ENCODE measurements at places on chromosomes 6 and 20. TPM values are rescaled to one million over a fixed set of nuclear protein-coding genes. Genes with fewer than 3 reads are reported as not detected.

DNA sequence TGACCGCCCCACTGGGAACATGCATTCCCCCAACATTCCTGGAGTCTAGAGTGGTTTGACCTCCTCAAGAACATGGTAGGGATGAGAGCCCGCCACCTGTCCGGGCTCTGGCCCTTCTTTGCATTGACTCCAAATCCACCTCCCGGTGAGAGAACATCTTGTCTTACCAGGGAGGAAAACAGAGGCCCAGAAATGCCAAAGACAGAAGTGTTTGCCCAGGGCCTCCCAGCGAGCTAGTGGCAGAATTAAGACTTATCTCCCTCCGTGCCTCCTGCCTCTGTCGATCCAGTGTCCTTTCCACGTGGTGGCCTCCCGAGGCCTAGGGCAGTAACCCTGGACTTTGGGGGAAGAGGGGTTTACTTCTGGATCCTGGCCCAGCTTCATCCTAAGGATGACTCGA lies 134.8 kb downstream of the JPH2 start:
- no peak for DNase-seq
- H3K27me3 ChIP-seq = peaks cover 27% of the 10 kb centered on the region

Gene TSPO2
- total RNA-seq = not detected

- H3K36me3 ChIP-seq = no peaks in the 10 kb centered on the region
- no peaks in the 10 kb centered on the region for H3K4me1 ChIP-seq
- DNase-seq = no peak
These were observed 357.9 kb upstream of the NOX3 start for GRCh38 chr6:155813548-155813947.

Gene KCNQ5
- 13.3 TPM for total RNA-seq

DNA sequence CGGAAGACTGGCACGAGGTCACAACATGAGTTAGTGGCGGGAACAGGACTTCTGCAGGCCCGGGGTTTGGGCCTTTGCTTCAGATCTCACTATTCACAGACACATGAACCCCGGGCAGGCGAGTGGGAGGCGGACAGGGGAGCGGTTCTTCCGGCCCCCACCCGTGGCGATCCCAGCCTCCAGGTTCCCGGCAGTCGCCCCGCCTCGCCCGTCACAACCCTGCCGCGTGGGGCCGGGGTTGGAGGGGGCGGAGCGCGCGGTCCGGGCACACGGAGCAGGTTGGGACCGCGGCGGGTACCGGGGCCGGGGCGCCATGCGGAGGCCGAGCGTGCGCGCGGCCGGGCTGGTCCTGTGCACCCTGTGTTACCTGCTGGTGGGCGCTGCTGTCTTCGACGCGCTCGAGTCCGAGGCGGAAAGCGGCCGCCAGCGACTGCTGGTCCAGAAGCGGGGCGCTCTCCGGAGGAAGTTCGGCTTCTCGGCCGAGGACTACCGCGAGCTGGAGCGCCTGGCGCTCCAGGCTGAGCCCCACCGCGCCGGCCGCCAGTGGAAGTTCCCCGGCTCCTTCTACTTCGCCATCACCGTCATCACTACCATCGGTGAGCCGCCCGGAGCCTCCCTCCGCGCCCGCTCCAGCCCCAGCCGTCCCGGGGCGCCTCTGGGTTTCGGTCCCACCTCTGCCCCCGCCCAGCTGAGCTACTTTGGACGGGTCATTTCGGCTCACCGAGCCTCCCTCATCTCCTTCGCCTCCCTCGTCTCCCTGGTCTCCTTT lies at the start of gene KCNK15:
KCNK15 (plus strand) TSS at position 268 of the 769 bp plus-strand sequence; CDS start at position 314, 46 bp downstream.
- peak; percentile 61 for DNase-seq
- H3K27ac ChIP-seq = no peak within 1 kb of the TSS
- H3K4me1 ChIP-seq = peaks cover 14% of the 10 kb centered on the region
- H3K36me3 ChIP-seq = no peaks in the 10 kb centered on the region
- H3K4me3 ChIP-seq = peak within 1 kb of the TSS; percentile 70

DNA sequence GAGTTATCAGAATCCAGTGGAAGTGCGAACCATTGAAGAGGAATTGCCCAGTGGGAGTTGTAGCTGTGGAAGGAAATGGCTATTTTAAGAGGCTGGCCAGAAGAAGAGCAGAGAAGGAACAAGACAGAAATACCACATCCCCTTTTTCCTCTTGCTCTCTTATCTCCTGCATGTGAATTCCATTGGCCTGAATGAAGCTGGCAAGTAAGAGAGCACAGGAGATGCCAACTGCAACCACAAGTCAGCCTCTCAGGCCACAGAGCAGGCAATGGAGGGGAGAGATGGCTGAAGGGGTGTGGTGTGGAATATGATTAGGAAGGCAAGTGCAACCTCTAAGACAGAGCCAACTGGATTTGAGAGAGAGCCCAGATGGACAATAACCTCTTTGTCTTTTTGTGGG lies 362.7 kb upstream of the IMPG1 start:
- H3K4me3 ChIP-seq = no peak overlapping the region
- no peaks in the 10 kb centered on the region for H3K27me3 ChIP-seq
- DNase-seq = no peak
- no peak overlapping the region for H3K27ac ChIP-seq

DNA sequence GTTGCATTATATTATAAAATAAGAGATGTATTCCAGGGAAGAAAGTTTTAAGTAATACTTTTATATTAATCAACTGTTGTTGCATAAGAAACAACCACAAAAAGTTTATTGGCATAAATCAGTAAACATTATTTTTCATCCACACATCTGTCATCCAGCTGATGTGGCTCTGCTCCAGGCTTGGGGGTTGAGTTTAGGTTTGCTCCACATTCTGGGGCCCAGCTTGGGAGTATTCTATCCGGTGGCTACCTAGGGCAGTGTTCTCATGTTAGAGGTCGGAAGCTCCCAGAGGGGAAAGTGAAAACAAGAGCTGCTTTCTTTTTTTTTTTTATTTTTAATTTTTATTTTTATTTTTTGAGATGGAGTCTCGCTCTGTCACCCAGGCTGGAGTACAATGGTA lies 728.4 kb upstream of the FLRT3 start:
- H3K36me3 ChIP-seq = peaks cover 8% of the 10 kb centered on the region
- H3K4me1 ChIP-seq = no peaks in the 10 kb centered on the region
- DNase-seq = no peak

Data from natural killer cell treated with Interleukin-12 subunit alpha and Interleukin-12 subunit beta and Interleukin-15 and Interleukin-18, amount 100 ng/mL, for 72 hours (primary cell).